ENCODE measurements at places on chromosomes 16 and 17. TPM values are rescaled to one million over a fixed set of nuclear protein-coding genes. Genes with fewer than 3 reads are reported as not detected.

Gene SLC38A8
- not detected for total RNA-seq

DNA sequence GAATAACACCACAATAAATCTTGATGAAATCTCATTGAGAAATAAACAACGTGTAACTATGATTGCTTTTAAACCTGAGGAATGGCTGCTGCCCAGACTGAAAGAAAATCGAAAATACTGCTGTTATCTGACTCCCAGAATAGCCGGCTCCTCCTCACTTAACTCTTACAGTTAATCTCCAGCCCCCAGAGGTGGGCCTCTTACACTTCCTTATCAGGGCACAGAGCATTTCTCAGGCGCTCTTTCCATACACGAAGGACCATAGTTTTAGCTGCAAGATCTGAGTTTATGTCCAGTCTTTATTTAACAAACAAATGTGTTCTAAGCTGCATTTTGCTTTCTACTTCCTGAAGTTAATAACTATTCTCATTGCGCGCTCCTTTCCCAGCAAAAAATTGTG lies 206.9 kb downstream of the MAP2K4 start:
- no peaks in the 10 kb centered on the region for H3K27me3 ChIP-seq
- no peaks in the 10 kb centered on the region for H3K36me3 ChIP-seq
- DNase-seq = no peak
- peaks cover 2% of the 10 kb centered on the region for H3K4me1 ChIP-seq

- H3K27ac ChIP-seq = no peak overlapping the region
- H3K27me3 ChIP-seq = no peaks in the 10 kb centered on the region
- no peaks in the 10 kb centered on the region for H3K36me3 ChIP-seq
- no peak for DNase-seq
- H3K4me1 ChIP-seq = peaks cover 18% of the 10 kb centered on the region
Measured at GRCh38 chr17:17032131-17032692, 10.0 kb upstream of the MPRIP start.

- H3K27ac ChIP-seq = no peak overlapping the region
- H3K4me1 ChIP-seq = no peaks in the 10 kb centered on the region
- no peak for DNase-seq
- no peaks in the 10 kb centered on the region for H3K36me3 ChIP-seq
- no peaks in the 10 kb centered on the region for H3K27me3 ChIP-seq
Measured at GRCh38 chr16:1100084-1100800, 4.2 kb upstream of the C1QTNF8 start.

DNA sequence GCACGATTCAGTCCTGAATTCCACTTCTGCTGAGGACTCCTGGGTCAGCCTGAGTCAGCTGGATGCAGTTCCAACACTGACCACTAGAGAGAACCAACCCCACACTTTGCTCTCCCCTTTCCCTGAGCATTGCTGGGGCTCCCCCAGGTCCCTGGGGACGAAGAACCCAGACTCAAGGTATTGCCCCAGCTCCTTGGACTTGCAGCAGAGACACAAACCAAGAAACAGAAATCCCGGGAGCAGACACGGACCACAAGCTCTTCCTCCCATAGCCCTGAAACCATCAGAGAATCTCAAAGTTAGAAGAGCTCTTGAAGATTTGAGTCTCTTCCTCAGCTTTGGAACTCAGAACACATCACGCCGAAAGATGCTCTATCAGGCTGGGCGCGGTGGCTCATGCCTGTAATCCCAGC lies 678 bp upstream of the GH1 start:
- DNase-seq = peak; percentile 82
- H3K4me3 ChIP-seq = no peak overlapping the region
- no peaks in the 10 kb centered on the region for H3K27me3 ChIP-seq
- no peaks in the 10 kb centered on the region for H3K36me3 ChIP-seq
